ENCODE measurements at places on chromosomes 5 and 9. TPM values are rescaled to one million over a fixed set of nuclear protein-coding genes. Genes with fewer than 3 reads are reported as not detected.

GRCh38 chr9:111992523-111992922, 95.9 kb downstream of the UGCG start:
- DNase-seq: peak; percentile 75

SHLD3 gene
- total RNA-seq: 1.8 TPM

ARHGEF28 gene
- total RNA-seq: 58.2 TPM

ATOSB gene
- 14.0 TPM for total RNA-seq

- no peak for DNase-seq
These were observed 4.8 kb downstream of the GM2A start for GRCh38 chr5:151257731-151258181.

DNA sequence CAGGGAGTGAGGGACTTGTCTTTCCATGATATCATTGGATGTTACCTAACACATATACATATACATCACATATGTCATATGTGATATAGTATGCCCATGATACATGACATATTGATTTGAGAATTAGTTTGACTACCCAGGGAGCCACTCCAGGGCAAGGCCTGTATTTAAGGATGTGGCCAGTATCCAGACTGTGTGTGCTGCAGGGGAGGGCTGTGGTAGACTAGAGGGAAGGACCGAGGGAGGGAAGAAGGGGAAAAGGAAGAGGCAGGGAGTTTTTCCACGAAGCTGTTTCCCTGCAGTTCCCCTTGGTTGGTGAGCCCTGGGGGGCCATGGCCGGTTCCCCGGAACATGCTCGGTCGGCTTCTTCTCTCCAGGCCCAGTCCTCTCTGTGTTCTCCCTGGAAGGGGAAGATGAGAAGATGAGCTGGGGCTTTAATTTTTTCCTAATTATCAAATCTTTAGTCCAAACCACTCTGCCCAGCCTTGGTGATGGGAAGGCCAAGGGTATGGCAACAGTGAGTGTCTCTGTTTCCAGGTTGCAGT, 48.7 kb downstream of the NSUN2 start:
- no peak for DNase-seq

GOLGA2 gene
- 41.3 TPM for total RNA-seq

GRCh38 chr5:87136096-87136495, 131.6 kb upstream of the RASA1 start:
- no peak for DNase-seq

MPDZ gene
- 14.0 TPM for total RNA-seq

DNA sequence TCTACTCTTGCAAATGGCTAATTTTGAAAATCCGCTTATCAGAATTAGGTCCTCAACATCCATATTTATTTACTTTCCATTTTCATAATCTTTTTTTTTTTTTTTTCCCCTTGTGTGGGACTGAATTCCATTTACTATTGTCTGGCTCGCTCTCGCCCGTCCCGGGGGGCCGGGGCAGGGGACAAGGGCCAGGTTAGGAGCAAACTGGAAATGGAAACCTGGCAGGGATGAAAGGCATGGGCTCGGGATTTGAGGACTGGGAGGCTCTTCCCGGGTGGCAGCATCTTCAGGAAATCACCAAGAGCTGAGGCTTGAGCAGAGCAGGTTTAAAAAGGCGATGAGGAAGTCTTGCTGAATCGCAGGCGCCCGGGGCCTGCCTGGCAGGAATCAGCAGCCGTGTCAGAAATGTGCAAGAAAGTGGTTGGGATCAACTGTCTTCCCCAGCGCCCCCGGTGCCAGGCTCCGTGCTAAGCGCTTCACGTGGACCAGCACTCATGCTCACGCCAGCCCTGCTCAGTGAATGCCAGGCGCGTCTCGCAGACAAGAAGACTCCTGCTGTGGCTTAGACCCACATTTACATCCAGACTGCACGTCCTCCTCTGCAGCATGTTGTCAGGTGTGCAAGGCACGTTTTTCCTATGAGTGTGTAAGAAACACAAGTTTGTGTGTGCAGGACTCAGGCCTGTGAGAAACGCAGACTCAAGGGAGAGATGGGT, 66.3 kb upstream of the UNC5A start:
- DNase-seq: no peak

SLC36A3 gene
- total RNA-seq: not detected

DNA sequence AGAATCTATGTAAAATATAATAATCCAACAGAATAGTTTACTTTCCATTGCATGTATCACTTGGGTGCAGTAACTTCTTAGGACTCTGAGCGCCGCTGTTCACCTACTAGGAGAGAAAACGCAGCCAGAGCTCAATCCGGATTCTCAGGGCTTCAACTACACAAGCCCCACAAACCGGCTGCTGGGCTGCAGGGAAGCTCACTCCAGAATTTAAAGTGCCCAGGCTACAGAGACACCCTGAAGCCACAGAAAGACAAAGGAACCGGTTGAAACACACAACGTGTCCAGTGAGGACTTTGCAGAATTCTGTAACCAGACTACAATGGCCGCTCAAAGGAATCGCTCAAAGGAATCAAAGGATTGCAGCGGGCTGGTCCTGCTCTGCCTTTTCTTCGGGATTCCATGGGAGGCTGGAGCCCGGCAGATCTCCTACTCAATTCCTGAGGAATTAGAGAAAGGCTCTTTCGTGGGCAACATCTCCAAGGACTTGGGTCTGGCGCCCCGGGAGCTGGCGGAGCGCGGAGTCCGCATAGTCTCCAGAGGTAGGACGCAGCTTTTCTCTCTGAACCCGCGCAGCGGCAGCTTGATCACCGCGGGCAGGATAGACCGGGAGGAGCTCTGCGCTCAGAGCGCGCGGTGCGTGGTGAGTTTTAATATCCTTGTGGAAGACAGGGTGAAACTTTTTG, at the start of gene PCDHGA10:
TSS of gene PCDHGA10 (plus strand) at position 134 of the 686 bp plus-strand sequence. CDS start at position 323, 189 bp downstream.
- no peak for DNase-seq

DNA sequence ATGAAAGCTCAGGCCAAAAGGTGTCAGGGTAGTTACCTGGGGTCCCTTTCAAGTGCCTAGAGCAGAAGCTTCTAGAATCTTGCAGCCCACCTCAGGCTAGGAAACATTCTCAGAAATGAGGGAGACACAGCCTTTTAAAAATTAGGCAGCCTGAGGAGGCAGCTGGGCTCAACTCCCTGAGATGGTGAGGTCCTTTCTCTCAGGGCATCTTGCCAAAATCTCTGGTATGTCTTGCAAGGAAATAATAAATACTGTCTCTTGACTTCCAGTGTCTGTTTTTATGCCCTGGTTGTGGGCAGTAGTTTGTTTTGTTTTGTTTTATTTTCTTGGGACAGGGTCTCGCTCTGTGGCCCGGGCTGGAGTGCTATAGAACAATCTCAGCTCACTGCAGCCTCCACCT, 100.9 kb upstream of the APC start:
- no peak for DNase-seq

GRCh38 chr5:159525117-159525516, 194.8 kb upstream of the IL12B start:
- no peak for DNase-seq

- no peak for DNase-seq
These were observed 44.4 kb downstream of the BNC2 start for GRCh38 chr9:16825971-16826625.

DNA sequence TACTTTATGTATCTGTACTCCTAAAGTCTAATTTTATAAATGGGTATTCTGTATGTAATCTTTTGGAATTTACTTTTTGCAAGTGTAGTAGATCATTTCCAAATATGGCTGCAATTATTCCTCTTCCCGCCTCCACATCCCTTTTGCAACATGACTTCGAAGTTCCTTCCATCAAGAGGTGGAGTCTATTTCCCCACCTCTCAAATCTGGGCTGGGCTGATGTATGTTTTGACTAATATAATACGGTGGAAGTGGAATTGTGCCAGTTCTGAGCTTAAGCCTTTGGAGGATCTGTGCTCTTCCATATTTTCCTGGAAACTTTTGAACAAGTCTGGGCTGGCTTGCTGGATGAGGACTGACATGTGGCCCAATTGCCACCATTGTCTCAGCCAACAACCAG, 155.9 kb downstream of the FGF18 start:
- no peak for DNase-seq

DNA sequence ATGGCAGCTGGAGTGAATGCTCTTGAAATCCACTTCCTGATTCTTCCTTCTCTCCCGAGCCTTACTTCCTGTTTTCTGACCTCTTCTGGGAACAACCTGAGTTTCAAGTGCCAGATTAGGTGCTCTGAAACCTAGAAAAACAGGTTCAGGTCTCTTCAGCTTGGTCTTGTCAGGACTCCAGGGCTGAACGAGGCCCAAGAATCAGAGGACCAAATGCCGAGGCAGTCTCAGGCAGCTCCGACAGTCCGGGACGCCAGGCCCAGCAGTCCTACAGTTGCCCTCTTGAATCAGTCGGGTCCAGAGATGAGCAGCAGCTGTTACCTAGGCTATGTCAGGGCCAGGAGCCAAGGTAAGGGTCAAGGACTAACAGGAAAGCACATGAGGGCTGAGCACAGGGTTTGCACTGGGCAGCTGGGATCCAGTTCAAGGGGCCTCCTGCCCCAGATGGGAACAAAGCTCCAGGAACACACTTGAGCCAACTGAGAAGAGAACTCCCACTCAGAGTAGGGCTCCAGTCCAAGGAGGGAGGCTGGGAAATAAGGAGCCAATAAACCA, 38.3 kb upstream of the ADRA1B start:
- no peak for DNase-seq

- no peak for DNase-seq
These were observed 77.5 kb downstream of the PSD2 start for GRCh38 chr5:139872851-139873794.

PCDHB3 gene
- total RNA-seq: 0.22 TPM

All from epithelial cell of proximal tubule (primary cell).